Spinal cord (tissue), 10 donors: ENCODE measurements at places on chromosomes 4 and X. TPM values are rescaled to one million over a fixed set of nuclear protein-coding genes. Genes with fewer than 3 reads are reported as not detected.

- DNase-seq: no peak
These were observed 4.1 kb downstream of the AFM start for GRCh38 chr4:73485596-73485995.

CPZ gene
- total RNA-seq: 82.0 TPM

SPANXD gene
- not detected for total RNA-seq

- DNase-seq: peak; percentile 2
These were observed 16.3 kb downstream of the MAN2B2 start for GRCh38 chr4:6591313-6591712.

DNA sequence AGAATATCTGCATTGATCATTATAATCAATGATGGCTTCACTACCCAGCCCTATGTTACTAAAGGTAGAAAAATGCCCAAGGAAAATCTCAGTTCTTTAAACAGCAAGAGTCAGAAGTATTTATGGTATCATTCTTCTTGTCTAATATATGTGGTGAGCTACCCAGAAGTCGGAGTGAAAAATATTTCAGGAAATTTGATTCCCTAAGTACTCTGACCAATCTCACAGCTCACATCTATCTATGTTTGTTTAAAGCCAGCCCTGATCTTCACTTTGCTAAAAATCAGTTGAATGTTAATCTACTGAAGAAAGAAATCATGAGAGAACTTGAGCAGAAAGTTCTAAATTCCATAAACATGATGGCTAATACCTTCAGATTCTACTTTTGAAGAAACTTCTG, 522.9 kb upstream of the SLIT2 start:
- no peak for DNase-seq

DNA sequence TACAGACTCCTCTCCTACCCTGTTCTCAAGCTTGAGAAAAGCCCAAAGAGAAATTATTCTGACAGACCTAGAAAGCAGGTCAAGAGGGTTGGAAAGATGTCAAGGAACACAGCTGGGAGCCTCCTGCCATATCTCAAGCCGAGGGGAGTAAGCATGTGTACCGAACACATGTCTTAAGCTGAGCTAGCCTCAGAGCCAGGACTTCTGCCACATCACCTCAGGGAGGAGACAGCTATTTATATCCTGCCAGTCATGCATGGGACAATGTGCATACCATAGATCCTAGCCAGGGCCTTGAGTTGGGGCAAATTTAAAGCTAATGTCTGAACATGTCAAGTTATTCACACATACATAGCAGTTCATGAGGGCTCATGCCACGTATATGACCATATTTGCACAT, 11.8 kb downstream of the TMEM31 start:
- no peak for DNase-seq

LONRF3 gene
- 8.8 TPM for total RNA-seq

DNA sequence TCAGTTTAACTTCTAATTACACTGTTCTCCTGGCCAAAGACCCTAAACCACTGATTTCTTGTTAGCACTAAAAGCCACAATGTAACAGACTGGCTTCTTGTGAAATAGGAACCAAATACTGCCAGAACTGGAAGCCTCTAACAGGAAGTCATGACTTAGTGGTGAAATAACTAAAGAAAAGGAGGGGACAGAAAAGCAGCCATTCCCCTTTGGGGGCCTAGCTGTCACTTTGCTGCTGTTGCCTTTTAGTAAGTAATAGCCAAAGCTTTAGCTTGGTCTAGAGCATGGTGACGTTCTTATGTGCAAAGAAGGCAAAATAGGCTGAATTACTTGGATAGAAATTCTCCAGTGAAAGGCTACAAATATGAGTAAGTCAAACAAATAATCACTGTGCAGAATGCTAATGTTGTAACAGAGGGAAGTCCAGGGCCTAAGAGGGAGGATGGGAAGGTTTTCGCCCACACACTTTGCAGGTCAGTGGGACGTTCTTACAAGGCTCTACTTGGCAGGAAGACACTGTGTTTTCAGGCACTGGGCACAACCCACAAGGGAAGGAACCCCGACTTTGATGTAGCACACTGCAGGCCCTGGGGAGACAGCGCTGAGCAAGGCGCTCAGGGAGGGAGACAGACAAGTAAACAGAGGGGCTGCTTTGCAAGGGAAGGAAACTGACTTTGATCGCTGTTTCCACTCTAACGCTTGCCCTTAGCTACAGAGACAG, 16.7 kb downstream of the GAB3 start:
- DNase-seq: no peak

NDUFB11 gene
- 109 TPM for total RNA-seq

GRK4 gene
- total RNA-seq: 24.3 TPM

DNA sequence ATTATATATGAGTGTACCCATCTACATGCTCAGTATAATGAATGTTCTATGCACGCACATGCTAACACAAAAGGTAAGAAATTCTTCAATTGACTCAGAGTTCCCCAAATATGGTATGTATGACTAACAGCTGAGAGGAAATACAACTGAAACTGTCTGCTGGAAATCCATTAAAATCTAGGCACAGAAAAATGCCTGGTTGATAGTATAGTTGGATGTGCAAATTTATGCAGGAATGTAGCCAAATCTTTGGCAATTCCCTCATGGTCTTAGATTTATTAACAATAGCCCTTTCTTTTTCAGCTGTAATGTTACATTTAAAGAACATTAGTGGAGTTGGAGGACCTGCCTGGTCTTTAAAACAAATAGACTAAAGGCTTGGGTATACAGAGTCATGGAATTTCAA, 5.5 kb downstream of the CAMK2D start:
- peak; percentile 72 for DNase-seq

DNA sequence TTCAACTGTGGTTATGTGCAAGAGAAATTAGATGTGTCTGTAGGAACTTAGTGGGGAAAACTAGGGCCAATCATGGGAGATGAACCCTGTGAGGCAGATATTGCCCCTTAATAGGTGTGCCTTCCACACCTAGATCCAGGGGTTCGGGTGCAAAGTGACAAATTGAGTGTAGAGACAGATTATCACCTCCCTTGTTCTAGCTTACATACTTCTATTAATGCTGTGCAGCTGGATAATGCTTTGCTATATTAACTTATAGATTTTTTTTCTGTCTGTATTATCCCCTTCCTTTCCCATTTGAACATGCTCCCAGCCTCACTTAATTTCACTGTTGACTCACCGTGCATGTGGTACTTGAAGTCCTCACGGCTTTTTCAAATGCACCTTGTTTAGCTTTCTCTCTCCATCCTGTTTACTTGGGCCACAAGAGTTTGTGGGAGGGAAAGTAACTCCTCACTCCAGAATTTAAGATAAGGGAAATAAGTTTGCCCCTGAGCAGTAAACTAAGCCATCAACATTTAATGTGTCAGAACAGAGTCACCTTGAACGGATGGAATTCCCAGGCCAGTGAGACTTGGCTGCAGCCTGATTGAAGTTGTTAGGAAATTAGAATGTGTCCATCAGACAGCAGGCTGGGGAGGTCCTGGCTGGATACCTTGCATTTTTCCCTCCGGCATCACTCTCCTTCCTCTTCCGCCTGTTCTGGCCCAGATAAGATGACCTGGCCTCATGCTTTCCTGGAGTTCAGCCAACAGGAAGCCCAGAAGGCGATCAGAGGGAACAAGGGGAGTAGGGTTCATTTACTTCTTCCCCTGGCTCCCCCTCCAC, 478.4 kb downstream of the BCOR start:
- no peak for DNase-seq

HS6ST2 gene
- 11.4 TPM for total RNA-seq

VCX3A gene
- total RNA-seq: not detected

- DNase-seq: no peak
These were observed 40.4 kb downstream of the UNC5C start for GRCh38 chr4:95508421-95508820.

NOX1 gene
- not detected for total RNA-seq

GRCh38 chr4:102343964-102344519, 1.2 kb downstream of the SLC39A8 start:
- no peak for DNase-seq

- DNase-seq: no peak
These were observed 5.6 kb downstream of the TMEM255A start for GRCh38 chrX:120305531-120306141.

GPR82 gene
- 0.17 TPM for total RNA-seq

NDNF gene
- total RNA-seq: 130 TPM

DNA sequence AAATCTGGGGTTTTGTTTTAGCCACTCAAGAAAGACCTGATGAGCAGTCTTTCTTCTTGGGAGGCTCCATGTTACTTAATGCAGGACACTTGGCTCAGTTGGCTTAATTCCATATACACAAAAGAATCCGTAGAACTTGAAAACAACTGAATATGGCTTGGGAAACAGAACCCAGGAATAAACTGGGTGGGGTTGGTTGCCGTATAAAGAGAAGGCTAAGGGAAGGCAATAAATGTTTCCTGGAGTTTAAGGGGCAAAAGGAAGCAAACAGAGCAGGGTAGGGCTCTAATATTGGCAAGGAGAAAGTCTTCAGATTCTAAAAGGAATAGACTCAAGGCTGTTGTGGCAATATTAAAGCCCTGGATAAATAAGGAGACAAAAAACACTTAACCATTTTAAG, 8.4 kb downstream of the TNMD start:
- no peak for DNase-seq

CTAG1B gene
- total RNA-seq: not detected

DNA sequence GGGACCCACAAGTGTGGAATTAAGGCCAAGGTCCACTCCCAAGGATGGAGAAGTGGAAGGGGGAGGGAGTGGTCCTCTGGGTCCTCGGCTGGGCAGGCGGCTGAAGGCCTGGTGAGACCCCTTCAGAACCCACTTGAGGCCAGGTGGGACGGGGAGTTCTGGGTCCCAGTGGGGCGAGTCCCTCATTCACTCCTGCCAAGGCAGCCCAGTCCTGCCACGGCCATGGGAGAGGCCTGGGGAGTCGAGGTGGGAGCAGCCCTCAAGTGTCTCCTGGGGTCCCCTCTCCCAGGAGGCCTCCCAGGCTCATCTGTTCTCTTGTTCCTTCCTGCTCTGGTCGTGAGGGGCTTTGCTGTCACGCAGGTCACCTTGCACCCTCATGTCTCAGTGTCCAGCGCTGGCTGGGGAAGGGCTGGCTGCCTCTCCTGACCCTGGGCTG, 6.1 kb upstream of the SH3BP2 start:
- no peak for DNase-seq

- DNase-seq: no peak
These were observed 922.1 kb upstream of the SLIT2 start for GRCh38 chr4:19329631-19330030.

- no peak for DNase-seq
These were observed 142.1 kb downstream of the PDGFRA start for GRCh38 chr4:54371173-54371572.

DNA sequence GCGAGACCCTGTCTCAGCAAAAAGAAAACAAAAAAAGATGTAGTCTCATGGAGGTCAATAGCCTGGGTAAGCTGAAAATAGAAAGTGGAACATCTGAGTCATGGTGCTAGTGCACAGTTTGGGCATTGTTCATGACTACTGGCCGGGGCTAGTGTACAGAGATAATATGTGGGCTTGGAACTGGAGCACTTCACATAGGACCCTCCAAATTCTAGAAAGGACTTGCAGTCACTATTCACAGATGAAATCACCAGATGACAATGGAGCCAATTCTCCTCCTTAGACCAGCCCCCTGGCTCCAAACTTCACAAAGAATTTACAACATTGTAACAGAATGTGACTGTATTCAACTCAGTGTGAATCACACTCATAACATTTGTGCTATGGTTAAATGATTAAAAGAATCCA, 367.8 kb upstream of the SLC7A11 start:
- DNase-seq: no peak

GDPD2 gene
- 6.5 TPM for total RNA-seq

GRCh38 chr4:175504318-175504717, 307.7 kb downstream of the GPM6A start:
- no peak for DNase-seq

- no peak for DNase-seq
These were observed 737.2 kb upstream of the SLIT2 start for GRCh38 chr4:19514276-19515070.

GRCh38 chr4:4867375-4868039, 8.0 kb downstream of the MSX1 start:
- no peak for DNase-seq

HGFAC gene
- 1.8 TPM for total RNA-seq

DNA sequence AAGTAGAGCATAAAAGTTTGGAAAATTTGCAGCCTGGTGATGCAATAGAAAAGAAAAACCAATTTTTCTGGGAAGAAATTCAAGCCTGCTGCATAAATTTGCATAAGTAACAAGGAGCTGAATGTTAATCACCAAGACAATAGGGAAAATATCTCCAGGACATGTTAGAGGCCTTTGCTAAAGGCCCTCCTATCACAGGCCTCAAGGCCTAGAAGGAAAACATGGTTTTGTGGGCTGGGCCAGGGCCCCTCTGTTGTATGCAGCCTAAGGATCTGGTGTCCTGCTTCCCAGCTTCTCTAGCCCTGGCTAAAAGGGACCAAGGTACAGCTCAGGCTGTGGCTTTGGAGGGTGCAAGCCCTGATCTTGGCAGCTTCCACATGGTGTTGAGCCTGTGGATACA, 6.2 kb upstream of the RTL3 start:
- no peak for DNase-seq

CT45A1 gene
- total RNA-seq: not detected

AKAP4 gene
- not detected for total RNA-seq

DNA sequence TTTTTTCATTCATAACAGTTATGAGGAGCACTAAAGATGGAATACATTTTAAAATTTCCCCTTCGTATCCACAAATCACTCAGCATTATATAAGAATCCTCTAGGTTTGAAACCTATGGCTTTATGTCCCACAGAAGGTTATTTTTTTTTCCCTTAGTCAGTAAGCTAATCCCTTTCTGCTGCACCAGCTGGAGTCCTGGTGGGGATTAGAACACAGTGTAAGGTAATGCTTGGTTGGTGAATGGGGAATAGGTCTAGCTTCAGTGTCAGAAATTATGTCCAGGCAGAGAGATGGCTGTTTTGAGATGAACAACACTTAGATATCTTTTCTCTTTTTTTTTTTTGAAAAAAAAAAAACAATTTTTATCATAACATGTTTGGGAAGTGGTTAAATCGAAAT, 116.6 kb downstream of the RASGEF1B start:
- DNase-seq: no peak

DNA sequence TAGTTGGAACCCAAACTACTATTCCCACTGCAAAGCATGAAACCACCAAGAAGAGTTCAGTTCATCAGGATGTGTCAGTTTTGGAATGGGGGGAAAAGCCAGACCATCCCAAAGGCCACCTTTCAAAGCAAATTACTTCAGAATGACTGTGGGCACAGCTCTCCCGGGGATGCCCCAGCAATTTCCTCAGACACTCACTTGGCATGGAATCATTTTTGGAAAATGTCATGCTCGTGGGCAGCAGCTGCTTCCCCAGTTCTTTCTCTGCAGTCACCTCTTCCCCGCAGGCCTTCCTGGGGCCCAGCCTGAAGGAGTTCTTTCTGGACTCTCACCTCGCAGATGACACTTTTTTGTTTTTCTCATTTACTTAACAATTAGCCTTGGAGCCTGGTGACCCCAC, 350.3 kb downstream of the NR3C2 start:
- DNase-seq: no peak

DNA sequence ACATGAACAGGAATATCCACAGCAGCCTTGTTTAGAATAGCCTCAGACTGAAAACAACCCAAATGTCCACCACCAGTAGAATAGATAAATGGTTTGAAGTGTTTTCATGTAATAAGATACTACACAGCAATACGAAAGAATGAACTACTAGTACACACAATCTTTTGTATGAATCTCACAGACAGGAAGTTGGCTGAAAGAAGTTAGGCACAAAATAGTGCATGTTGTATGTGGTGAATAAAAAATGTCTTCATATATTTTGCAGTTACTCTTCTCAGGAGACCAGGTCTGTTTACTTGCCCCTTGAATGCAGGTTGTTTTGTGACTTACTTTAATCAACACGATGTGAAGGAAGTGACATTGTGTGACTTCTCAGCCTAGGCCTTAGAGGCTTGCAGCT, 75.9 kb upstream of the LEF1 start:
- DNase-seq: no peak
